ENCODE measurements at places on chromosomes 11 and 22.

- no peak for DNase-seq
Observed at GRCh38 chr11:121235057-121235456, 57.5 kb upstream of the SC5D start.

DNA sequence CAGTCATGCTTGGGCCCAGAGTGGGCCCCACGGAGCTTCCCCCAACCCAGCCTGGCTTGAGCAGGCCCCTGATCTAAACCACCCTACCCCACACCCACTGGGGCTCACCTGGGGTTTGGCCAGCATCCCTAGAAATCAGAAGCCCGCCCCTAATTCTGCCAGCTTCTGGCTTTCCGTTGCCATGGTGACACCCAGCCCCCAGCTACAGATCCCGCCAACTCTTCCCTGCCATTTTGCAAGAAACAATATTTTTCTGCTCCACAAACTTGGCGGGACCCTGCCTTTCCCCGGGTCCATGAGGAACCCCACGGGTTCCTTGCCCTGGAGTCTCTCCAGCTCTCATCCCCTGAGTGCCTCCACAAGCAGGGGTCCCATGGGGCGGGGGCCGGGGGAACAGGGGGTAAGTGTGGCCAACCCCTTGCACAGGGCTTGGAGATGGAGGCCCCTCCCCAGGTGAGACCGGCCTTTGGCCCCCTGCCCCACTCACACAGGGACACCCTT, 90.0 kb downstream of the CDKN1C start:
- no peak for DNase-seq

GRCh38 chr11:9568854-9569587, 4.4 kb upstream of the WEE1 start:
- peak; percentile 78 for DNase-seq

GRCh38 chr11:7657306-7658025, 15.8 kb downstream of the CYB5R2 start:
- DNase-seq: peak; percentile 54

DNA sequence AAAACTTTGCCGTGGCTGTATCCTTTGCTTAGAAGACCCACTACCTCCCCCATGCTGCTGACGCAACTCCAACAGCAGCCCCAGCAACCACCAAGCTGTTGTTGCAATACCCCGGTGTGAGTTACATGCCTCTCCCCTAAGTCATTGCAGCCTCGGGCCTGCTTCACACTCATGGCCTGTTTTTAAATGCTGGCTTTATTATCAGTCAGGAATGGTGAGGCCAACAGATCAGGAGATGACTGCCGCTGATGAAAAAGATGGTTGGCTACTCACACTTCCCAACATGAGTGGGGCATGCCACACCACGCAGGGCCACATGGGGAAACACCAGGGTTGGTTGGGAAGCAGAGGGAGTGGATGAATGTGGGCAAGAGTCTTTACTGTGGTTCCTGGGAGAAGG, 171.5 kb upstream of the SYT13 start:
- no peak for DNase-seq

DNA sequence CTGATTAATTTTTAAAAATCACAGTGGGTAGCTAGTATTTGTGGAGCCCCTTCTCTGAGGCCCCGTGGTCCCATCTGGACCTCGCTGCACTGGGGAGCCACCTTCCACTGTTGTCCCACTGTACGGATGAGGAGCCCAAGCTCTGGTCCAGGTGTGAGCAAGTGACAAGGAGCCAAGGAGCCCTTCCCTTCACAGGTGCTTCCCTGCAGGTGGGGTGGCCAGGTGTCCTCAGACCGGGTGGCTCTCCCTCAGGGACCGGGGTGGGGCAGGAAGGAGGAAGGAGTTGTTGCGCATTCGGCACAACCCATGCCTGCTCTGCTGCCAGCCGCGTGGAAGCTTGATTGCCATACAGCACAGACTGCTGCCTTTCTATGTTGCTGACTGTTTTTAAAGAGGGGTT, 10.4 kb upstream of the SEPTIN5 start:
- DNase-seq: no peak

GRCh38 chr22:31290494-31291471, 1.5 kb downstream of the PIK3IP1 start:
- DNase-seq: peak; percentile 91

DNA sequence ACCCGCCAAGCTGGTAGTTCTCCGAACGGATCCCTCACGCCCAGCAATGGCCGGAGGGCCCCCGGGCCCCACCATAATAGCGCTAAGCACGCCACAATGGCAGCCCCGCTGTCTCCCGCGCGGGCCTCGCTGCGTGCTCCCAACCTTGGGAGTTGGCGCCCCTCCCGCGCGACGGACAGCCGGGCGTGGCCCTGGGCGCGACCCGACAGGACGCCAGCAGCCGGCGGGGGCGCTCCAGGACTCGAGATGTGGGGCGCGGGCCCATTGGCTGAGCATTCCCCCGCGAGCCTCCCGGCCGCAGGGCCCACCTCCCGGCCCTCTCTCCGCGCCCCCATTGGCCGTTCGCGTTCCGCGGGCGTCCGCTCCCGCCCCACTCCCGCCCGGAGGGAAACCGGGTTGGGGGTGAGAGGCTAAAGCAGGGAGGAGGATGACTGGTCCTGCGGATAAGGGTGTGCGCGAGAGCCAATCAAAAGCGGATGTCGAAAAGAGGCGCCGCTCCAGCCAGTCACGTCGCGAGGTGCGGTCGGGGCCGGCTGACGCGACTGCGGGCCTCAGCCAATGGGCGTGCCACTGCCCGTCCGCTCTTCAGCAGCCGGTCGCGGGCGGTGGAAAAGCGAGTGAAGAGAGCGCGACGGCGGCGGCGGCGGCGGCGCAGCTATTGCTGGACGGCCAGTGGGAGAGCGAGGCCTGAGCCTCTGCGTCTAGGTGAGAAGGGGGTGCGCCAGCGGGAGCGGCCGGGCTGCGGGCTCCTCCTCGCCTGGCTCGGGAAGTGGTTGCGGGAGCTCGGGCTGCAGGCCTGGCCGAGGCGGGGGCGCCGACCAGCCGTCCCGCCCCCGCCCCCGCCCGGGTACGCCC, at the start of gene FAR1:
Gene FAR1, plus strand, starts transcription at position 567 of the 855 bp plus-strand sequence. CDS start 26,098 bp downstream, outside the sequence.
- peak; percentile 98 for DNase-seq

DNA sequence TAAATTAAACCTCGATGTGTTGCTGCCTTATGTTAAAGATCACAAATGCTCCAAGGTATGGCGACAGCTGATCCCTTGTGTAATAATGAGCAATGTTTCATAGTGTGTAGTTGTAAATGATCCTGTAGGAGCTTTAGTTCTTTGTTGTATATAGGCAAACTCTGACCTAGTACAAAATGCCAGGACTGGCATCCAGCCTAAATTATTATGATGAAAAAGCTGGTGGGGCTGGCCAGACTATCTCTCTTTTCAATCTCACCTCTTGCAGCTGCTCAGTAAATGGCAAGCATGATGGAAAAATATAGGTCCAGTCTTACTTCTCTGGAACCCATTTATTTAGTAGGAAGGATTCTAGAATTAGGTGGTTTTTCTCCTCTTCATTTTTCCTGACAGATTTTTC, 345.1 kb upstream of the C11orf87 start:
- DNase-seq: no peak

- no peak for DNase-seq
Observed at GRCh38 chr11:64296830-64297698, 3.1 kb upstream of the CATSPERZ start.

GRCh38 chr11:83982825-83983224, 696.7 kb upstream of the CCDC90B start:
- DNase-seq: no peak

GRCh38 chr11:77560605-77561004, 29.1 kb upstream of the AQP11 start:
- no peak for DNase-seq

GRCh38 chr11:85595285-85595884, 31.8 kb downstream of the DLG2 start:
- DNase-seq: peak; percentile 25

GRCh38 chr11:995752-996420, 40.6 kb downstream of the MUC6 start:
- DNase-seq: no peak

- peak; percentile 23 for DNase-seq
Observed at GRCh38 chr11:78080084-78080817, 589 bp upstream of the NDUFC2 start.

- DNase-seq: peak; percentile 72
Observed at GRCh38 chr11:101914341-101914737, 471 bp upstream of the CEP126 start.

- no peak for DNase-seq
Observed at GRCh38 chr22:24948356-24949202, 2.1 kb upstream of the LHFPL7 start.

DNA sequence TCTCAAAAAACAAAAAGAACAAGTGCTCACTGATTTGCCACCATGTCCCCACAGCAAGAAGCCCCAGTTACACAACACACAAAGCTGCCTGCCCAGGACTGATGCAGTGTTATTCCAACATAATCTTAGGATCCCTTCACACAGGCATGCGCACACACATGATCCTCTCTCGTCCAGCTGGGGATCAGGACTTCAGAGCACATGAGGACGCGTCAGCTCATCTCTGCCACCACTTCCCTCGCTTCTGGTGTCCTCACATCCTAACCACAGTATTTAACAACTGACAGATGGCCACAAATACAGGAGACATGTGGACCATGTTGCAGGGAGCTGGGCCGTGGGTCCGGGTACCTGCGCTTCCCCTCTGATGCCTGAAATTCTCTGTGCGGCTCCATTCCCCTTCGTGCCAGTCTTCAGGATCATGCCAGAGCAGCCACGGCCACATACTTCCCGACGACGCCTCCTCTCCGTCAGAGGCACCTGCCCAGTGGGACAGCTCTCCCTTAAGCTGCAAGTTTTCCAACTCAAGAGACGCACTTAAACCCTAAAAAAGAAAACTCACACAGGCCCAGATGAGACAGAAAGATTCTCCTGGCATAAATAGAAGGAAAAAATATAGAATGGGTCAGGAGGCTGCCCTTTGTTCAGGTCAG, 68.3 kb downstream of the PACSIN2 start:
- no peak for DNase-seq

DNA sequence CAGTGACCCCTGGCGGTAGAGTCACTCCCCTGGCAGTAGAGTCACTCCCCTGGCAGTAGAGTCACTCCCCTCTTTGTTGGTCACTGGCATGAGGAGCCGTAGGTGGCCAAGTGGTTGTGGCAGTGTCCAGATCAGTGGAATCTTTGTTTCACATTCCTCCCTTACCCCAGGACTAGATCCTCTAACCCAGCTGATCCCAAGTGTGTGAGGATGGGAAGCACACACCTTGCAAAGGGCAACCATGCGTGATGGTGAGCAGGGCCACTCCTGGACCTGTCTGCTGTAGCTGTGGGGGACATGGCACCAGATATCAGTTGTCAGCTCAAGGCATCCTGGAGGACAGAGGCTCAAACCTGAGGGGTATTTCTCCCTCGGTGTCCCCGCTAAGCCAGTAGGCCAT, 37.8 kb downstream of the OSBP2 start:
- no peak for DNase-seq

GRCh38 chr11:118921121-118921928, 4.4 kb downstream of the BCL9L start:
- no peak for DNase-seq

- DNase-seq: no peak
Observed at GRCh38 chr11:101913656-101914055, 1.2 kb upstream of the CEP126 start.

- peak; percentile 34 for DNase-seq
Observed at GRCh38 chr11:67119585-67120391, 725 bp downstream of the KDM2A start.

DNA sequence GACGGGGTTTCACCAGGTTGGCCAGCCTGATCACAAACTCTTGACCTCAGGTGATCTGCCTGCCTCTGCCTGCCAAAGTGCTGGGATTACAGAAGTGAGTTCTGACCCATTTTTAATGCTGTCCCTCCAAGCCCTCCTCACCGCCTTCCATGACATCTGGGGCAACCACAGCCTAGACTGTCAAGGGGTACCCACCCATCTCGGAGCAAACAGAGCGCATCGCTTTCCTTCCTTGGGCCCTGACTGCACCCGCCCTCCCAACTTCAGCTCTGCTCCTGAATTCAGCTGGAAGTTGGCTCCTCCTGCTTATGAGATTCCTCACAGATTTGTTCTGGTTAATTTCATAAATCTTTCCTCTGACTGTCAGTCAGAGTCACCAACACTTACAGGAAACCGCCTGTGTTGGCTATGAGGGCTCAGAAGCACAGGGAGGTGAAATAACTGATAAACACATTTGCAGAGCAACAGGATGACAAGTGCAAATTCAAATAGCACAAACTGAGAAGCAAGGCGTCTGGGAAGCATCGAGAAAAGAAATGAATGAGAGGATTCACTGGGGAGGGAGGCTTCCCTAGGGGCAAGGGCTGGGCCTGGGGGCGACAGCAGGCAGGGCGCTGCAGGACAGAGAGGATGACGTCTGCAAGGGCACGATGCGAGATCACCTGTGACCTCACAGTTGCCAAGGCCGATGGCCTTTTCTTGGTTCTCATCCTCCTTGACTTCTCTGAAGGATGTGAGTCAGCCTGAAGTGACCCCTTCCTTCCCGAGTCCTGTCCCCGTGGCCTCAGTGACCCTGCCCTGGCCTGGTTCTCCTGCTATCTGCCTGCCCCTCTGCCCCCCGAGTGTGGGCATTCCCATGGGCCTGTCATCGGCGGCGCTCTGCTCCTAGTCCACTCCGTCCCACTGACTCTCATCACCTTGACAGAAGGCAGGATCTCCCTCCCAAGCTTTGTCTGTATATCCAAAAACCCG, 6.1 kb downstream of the IFT27 start:
- DNase-seq: no peak

- no peak for DNase-seq
Observed at GRCh38 chr11:29641201-29641600, 375.6 kb downstream of the KCNA4 start.

DNA sequence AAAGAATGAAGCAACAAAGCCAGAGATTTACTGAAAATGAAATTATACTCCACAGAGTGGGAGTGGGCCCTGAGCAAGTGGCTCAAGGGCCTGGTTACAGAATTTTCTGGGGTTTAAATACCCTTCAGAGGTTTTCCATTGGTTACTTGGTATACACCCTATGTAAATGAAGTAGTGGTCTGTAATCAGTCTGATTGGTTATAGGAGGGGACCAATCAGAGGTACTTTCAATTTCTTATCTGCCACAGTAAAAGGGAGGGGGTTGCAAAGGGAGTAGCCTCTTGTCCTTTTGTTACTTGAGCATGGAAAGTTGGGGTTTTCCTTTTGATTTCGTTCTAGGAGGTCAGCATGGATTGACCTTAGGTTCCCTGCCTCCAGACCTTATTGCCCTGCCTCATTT, 63.5 kb downstream of the ATM start:
- no peak for DNase-seq

All from hindlimb muscle (tissue), 1 donor.